M059J (cell line): ENCODE measurements at places on chromosomes 2 and 18.

DNA sequence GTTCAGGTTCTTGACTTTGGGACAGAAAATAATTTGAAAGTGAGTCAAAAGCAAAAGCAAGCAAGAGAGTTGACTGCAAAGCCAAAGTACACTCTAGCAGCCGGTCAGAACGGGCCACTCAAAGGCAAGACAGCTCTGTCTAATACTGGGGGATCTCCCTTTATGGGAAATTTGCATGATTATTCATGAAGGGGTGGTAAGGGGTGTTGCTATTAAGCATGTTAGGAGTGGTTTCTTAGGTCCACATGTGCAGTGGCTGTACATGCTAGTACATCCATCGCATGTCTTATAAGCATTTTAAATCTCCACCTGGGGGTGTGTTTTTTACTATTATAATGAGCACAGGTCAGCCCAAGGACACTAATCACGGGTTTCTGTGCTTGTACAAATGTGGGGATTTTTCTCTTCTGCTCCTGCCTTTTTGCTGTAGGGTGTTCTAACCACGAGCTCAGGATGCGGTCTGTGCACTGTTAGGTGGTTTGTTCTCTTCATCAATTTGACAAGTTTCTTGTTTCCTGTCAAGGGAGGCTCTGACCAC is 60.2 kb upstream of the SPP2 start:
- no peak for DNase-seq

DNA sequence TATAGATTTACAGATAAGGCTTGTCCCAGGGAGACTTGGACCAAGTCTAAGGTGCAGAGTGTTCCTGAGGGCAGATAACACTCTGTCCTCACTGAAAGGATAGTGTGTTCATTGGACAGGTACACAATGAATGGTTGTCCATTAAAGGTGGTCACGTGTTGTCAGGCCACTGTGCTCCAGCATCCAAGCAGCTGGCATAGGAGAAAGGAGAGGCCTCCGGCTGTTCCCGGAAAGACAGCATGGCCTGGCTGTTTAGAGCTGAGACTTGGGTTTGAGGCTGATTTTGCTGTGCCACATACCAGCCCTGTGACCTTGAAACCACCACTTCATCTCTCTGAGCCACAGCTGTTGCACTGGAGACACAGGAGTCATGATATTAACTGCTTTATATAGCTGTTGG is 19.6 kb upstream of the SULT1C3 start:
- DNase-seq, result no peak

DNA sequence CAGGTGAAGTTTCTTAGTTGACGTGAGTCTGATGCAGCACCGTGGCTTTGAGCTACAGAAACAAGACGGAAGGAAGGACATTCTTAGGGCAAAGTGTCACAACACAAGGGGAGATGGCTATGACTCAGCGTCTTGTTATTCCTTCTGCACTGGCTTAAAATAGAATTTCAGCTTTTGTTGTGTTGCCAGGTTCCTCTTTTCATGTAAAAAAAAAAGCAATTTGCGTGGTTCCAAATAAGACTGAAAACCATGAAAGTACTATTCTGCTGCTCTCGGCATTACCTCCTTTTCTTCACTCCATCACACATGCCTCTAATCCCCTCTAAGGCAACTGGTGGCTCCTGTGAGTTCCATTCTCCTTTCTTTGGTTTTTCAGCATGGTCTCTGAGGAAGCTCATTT is 150.1 kb downstream of the ANTXR1 start:
- DNase-seq, result peak; percentile 93

GRCh38 chr18:63339920-63340484 is 20.4 kb upstream of the BCL2 start:
- peak; percentile 34 for DNase-seq
